ENCODE measurements at places on chromosomes 7 and 10. TPM values are rescaled to one million over a fixed set of nuclear protein-coding genes. Genes with fewer than 3 reads are reported as not detected.

Gene ZDHHC4
- polyA plus RNA-seq, result 38.4 TPM

Gene FFAR4
- not detected for polyA plus RNA-seq

Gene COL1A2
- polyA plus RNA-seq, result 1.9 TPM

Gene MYO3A
- polyA plus RNA-seq, result not detected
